GM13977 (cell line): ENCODE measurements at places on chromosomes 2 and 18.
A peak's percentile ranks its signal among the peaks of the same experiment; 100 is the strongest.

GRCh38 chr18:489244-490023, 11.1 kb downstream of the COLEC12 start:
- DNase-seq = no peak

- no peak for DNase-seq
These were observed 129.7 kb downstream of the LAMA3 start for GRCh38 chr18:23819001-23819400.

- DNase-seq = no peak
These were observed 3.9 kb downstream of the MAPRE3 start for GRCh38 chr2:26974352-26974751.

DNA sequence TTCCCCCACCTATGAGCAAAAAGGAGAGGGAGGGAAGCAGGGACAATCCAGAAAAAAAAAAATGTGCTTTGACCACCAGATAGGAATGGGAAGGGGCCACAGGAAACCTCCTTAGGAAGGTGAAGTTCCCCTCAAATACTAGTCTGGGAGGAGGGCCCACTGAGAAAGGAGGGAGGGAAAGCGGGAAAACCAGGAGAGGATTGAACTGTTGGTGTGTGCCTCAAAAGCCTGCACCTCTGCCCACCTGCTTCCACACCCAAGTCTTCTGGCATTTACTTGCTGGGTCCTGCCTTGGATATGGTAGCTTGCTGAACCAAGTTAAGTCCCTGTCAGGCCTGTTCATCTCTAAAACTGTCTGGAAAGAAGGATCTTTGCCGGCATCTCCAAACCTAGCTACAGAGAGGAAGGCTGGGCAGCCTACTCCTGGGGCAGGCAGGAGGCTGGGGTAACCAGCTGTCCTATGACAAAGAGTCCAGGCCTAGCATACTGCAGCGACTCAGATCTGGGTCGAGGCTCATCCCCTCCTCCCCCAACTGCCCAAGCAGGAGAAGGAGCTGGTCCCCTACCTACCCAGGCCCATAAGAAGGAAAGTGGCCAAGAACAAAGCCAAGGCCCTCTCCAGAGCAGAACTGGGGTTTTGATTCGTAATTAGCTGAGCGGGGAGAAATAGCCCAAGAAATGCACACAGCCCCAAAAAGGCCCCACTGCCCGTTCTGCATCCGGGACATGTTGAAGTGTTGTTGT, 3.0 kb downstream of the EN1 start:
- DNase-seq = no peak

GRCh38 chr2:110100480-110100879, 15.1 kb downstream of the MALL start:
- no peak for DNase-seq

DNA sequence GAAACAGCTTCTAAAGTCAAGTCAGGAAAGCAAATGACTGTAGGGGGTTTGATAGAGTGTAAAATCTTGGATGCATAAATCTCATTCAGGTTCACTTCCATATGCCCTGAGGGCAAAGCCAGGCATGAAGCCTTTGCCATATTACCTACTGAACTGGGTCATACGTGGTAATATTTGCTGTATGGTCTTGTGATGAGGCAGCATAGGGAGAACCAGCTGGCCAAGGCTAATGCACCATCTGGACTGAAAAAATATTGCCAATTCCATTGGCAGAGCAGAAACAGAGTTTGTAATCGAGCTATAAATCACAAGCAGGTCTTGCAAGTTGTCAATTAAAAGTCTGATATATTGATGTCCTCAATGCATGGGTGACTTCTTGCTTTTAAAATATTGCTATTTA, 243.8 kb downstream of the ERBB4 start:
- no peak for DNase-seq

DNA sequence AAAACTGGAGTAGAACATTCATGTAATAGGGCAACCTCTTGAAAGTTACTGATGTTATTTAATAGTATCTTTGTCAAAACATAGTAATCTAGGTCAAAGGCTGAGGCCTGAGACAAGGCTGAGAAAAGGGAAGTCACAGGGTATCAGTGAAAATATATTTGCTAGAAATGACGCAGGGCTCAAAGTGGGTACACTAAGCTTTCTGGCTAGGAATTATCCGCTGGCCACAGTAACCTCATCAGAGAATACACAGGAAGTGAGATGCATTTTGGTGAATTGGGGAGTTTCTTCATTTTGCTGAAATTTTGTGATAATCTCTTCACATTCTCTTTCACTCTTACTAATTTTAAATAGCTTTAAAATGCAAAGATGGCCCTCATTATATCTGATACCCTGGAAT, 206.8 kb downstream of the OTX1 start:
- DNase-seq = peak; percentile 9

GRCh38 chr2:195763866-195764265, 106.8 kb downstream of the SLC39A10 start:
- DNase-seq = no peak
